Sigmoid colon (tissue), 7 donors: ENCODE measurements at places on chromosomes 1 and 21.

DNA sequence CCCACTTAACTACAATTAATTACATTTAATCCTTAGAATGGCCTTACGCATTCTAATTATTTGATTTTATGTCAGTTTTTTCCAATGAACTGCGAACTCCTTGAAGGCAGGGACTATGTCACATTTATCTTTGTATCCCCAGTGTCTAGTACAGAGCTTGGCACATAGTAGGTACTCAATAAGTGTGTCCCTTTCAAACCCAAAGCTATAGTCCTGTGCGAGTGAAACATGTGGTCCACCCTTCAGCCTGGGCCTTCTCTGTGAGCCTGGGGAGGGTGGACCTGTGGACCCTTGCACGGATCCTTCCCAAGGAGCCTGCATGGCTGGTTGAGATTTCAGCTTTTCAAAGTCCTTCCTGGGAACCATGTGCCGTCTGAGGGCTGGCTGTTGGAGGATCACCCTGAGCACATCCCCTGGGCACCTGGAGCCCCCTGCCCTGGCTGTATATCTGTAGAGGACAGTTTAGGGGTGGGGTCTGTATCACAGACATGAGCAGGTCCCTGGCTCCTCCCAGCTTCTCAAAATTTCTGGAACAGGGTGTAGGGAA, 103.1 kb downstream of the IER5 start:
- DNase-seq, result no peak

GRCh38 chr1:160129046-160129445, 13.5 kb downstream of the ATP1A2 start:
- peak; percentile 33 for DNase-seq

DNA sequence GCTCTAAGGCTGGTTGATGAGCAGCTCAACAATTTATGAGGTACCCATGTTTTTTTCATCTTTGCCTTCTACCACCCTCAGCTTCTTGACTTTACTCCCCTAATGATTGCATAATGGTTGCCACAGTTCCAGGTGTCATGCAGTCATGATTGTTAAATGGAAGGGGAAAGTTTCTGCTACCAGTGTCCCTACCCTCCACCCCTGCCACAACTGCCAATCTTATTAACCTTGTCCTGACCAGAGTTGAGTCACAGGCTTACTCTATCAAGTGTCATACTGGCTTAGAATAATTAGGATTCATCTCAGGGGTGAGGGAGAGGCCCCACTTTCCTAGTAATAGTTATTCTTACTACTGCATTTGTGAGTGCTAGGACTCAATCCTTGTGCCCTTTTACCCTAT, 7.9 kb upstream of the FUBP1 start:
- DNase-seq, result no peak

DNA sequence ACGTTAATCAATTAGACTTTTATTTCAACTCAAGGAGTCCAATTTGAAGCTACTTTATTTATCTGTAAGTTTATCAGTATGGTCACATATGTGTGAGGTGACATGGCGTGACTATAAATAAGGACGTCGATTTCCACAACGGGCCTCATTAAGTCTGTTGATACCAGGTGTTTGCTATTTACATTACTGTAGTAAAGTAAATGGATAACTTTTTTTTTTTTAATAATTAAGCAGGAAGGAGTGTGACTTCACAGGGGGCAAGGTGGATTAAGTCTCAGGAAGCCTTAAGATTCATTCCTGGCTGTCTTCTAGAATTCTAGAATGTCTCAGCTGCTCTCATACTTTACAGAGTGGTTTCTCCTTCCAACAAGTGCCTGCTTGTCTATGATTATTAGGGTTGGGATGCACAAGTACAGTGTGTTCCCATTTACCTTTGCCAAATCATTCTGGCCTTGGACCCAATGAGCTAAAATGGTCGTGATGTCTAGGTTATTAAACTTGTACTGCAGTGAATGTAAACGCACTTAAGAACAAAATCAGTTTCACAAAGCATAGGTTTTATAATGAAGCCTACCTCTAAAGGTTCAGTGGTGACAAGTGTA, 15.5 kb downstream of the MAP3K7CL start:
- DNase-seq, result no peak

DNA sequence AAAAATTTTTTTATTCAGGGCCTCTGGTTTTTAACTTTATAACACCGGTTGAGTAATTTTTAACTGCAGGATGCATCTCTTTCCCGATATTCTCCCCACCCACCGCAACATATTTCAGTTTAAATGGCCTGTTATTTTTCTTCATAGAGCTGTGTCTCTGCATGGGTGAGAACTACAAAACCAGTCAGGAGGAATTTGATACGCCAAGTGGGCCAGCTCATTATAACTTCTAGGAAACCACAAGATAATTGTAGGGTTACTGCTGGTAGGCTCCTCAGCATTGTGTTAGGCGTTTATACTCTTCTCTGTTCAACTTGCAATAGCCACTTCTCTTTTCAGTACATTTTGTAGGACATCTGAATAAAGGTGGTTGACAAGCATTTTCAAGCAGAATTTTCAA, 169.7 kb downstream of the PBX1 start:
- no peak for DNase-seq

GRCh38 chr1:238982736-238983135, 403.6 kb upstream of the CHRM3 start:
- DNase-seq, result no peak

GRCh38 chr1:23126801-23127200, 41.9 kb downstream of the LUZP1 start:
- DNase-seq, result no peak

GRCh38 chr1:42931108-42931539, 27.5 kb downstream of the SLC2A1 start:
- no peak for DNase-seq
